NCI-H774 (cell line): ENCODE measurements at places on chromosomes 3 and 15.

DNA sequence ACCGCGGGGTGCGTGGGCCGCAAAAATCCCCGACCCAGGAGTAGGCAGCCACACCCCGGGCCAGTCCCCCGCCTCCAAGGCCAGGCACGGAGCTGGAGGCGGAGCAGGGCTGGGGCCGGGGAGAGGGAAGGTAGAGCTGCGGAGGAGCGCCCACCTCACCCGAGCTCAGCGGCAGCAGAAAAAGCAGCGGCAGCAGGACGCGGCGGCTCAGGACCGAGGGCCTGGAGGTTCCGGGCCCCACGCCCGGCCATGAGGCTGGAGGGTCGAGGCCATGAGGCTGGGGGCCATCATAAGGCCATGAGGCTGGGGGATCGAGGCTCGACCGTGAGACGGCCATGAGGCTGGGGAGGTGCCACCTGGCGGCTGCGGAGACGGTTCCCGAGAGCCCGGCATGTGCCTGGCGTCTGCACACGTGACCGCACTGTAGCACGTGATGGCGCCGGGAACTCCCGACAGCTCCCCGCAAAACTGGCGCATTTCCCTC is 32.9 kb upstream of the PRSS50 start:
- DNase-seq: no peak

DNA sequence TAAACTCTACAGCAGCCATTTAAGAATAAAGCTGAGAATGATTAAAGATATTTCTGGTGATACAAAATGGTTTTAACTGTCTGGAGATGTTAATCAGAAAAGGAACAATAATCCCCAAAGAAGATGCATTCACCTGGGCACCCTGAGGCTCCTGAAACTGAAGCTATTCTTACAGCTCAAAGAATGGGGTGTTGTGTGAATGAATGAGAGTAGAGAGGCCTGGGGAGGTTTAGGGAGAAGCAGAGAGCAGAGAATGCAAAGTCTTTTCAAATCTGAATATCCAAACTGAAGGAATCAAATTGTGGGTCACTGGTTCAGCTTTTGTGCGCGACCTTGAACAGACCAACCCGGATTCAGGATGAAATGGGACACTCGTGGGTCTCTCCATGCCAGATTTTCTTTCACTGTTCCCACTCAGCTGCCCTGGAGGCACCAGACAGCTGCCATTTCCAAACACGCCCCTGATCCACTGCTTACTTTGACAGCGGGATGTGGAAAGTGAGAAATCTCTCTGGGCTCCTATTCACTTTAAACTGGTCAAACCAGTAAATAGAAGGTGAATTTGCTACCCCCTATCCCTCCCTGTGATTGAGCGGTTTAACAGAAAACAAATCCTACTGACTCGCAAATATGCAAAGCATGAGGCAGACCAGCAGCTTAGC is 485.5 kb upstream of the THBS1 start:
- DNase-seq: no peak

DNA sequence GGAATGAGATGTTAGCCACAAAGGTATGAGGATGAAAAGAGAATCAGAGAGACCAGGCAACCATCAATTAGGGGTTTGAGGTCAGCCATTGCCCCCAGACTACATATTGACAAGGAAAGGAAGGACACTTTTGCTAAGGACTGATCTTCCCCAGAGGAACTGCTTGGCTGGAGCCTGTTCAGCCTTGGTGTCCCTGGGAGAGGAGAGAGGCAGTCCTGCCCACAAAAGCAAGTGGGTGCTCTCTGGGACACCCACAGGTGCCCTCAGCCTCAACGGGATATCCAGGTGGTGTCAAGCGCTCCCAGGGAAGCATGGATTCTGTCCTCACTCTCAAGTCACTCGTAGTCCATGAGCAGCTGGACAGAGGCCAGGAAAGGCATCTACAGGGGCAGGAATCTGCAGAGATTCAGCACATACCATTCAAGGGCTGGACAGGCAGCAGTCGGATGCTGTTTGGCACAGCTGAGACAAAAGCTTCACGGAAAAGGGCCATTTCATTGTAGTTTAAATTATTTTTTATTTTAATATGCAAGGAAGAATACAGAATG is 166.2 kb downstream of the UACA start:
- DNase-seq: no peak

DNA sequence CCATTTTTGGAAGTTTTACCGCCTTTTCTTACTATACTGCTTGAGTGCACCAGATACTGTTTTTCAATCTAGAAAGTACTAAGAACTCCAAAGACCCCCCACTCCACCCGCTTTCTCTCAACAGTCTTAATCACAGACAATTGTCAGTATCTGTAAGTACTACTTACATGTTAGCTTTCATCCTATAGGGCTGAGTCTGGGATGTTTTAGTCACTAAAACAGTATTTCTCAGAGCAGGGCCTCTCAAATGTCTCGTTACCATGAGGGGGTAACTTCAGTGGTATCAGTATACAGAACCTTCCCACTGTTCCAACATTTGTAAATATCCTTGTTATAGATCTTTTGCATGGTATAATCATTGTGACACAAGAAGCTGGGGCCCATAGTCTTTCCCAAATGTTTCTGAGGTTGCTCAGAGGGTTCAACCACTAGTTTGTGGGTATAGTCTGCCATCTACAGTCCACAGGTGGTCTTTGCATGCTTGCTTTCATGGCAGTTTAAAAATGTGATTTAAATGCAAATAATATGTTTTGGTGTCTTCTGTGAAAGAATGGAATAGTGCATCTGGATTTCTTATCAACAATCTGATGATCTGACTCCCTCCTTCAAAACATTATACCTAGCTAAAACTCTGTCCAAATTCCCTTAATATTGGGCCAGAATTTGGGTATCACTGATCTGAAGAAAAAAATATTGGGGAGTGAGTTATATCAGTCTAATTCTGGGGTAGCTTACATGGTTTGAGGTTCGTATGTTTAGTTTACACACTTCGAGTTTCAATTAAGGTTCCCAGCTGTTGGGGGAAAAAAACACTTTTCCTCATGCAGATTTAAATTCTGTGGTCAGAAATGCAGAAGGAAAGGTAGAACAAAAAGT is 18.0 kb upstream of the DNAJC13 start:
- DNase-seq: peak; percentile 15

DNA sequence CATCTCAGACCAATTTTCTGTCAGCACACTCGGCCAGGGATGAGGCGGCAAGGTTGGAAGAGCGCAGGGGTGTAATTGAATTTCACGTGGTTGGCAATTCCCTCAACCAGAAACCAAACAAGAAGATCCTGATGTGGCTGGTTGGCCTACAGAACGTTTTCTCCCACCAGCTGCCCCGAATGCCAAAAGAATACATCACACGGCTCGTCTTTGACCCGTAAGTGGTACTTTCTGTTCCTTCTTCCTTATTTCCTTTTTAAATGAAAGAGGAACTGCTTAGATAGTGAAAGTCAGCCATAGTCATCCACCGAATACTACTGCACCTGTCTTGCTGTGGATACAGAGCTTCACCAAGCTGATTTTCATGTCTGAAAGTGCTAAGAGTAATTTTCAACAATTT is 60.1 kb downstream of the SGO1 start:
- no peak for DNase-seq

GRCh38 chr3:149003653-149004305 is 12.4 kb downstream of the GYG1 start:
- no peak for DNase-seq

DNA sequence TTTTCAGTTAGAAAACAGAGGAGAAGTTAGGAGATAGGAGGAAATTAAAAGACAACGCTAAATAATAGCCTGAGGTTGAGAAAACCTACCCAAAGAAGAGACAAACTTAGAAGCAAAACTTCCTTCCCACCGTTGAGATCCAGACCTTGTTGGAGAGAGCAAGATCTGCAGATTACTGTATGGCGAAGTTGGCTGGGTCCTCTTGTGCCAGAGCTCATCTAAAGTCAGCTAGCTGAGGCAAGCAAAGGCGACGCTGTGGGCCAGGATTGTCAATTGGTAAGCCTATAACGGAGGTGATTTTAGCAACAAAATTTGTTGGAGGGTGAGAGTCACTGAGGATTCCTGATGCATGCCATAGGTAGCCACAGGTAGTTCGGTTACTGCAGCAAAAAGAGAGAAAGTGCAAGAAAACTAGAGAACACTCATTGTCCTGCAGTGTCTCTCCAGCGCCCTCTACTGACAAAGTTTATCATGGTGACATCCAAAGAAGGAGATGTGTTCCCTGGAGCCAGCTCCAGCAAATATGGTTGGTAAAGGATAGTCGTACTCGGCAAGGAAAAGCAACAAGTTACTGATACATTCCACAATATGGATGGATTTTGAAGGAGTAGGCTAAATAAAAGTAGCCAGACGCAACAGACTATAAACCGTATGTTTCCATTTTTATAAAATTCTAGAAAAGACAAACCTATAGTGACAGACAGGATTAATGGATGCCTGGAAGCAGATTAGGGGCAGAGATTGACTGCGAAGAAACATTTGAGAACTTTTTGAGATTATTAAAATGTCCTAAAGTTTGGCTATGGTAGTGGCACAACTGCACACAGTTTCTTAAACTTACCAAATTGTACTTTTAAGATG is 9.8 kb upstream of the OR5K4 start:
- peak; percentile 63 for DNase-seq

DNA sequence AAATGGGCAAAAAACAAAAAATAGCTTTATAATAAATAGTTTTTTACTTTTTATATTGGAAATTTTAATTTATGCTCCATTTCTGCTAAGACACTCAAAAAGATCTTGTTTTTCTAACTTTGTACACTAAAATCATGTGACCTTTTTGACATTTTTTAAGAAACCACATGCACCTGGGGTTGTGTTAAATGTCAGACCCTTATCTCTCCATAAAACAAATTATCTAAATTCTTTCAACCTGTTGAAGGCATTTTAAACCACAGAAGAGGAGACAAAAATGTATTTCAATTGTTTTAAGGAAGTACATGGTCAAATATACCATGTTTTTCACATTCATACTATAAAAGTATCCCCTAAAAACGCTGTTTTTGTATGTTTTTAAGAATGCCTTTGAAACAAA is 29.2 kb downstream of the IFT80 start:
- no peak for DNase-seq

GRCh38 chr3:195746346-195746745 is 25.6 kb downstream of the MUC20 start:
- no peak for DNase-seq

DNA sequence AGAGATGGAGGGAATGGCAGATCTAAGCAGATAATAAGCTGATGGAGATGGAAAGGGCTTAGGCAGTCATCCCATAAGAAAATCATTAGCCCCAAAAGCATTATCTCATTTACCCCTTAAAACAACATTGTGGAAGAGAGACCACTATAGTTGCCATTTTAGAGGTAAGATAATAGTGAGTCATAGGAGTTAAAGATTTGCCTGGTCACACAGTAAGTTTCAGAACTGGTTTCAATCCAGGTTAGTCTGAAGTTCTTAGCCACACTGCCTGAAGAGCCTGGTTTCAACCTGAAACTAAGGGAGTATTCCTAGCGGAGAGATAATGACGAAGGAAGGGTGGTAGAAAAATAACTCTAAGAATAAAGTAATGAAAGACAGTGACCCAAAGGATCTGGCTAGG is 13.0 kb upstream of the UBR1 start:
- no peak for DNase-seq

- no peak for DNase-seq
Observed at GRCh38 chr3:138078096-138078495, 37.3 kb downstream of the DZIP1L start.

DNA sequence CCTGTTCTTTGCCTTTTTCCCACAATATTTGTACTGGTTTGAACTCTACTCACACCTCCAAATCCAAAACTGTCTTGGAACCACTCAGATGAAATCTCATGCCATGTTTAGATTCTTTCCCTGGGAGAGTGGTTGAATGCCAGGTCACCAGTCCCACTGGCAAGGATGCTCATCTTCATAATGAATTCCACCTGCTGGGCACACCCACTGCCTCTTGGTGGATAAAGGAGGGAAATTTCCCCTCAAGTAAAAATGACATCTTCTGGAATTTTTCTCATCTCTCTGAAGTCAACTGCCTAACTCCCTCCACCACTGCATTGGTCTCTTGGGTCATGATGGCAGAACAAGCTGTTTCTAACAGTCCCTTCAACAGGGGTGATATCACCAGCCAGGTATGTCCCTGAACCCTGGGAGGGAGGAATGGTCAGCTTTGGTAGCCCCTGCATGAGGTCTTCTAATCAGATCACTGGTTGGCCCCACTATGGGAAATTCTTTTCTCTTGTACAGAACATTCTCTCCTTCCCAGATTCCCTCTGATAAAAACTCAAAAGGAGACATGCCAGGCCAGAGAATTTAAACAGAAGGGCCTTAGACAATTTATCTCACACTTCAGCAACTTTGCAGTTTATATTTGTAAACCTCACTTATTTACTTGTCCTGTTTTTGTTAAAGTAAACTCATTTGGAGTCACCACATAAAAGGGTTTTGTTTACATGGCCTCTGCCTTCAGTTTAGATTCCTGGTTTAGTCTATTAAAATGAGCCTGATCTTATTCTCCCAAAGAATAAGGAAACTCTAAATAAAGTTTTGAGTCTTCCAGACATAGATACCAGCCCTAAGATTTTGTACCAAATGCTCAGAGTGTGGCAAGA is 143.4 kb downstream of the WNT5A start:
- DNase-seq: no peak

GRCh38 chr3:147391781-147392624 is 14.3 kb downstream of the ZIC4 start:
- no peak for DNase-seq

- no peak for DNase-seq
Observed at GRCh38 chr3:72319194-72320094, 528.8 kb downstream of the SHQ1 start.

DNA sequence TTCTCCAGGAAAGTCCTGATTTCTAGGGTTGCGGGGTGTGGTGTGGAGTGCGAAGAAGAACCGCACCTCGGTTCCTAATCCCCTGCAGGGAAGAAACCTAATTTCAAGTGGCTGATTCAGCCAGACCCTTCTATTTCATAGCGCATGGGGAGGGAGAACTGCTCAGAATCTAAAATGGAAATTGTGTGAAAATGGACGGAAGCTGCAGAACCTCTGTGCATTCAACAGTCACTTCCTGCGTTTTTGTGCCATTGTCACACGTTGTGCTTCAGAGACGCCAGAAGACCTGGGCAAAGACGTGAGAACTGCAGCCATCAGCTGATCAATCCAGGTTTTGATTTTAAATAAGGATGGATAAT is 1.2 kb downstream of the SIDT1 start:
- no peak for DNase-seq

DNA sequence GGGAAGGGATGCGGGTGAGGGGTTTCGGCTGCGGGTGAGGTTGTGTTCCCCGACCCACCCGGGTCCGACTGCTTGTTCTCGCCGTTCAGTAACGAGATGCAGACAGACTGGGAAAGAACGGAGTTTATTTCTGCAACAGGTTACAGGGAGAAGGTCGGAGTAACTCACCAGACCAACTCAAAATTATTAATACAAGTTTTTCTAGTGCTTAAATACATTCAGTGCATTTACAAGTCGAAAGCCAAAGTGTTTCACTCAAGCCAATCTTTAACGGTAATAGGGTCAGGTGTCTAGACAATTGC is 492 bp upstream of the HIGD1A start:
- no peak for DNase-seq
